ENCODE measurements at places on chromosomes 4 and X. TPM values are rescaled to one million over a fixed set of nuclear protein-coding genes. Genes with fewer than 3 reads are reported as not detected.

GRCh38 chr4:184104419-184105101 lies 113.1 kb downstream of the ENPP6 start:
- no peaks in the 10 kb centered on the region for H3K27me3 ChIP-seq
- no peak for DNase-seq
- H3K4me1 ChIP-seq, result peaks cover 9% of the 10 kb centered on the region
- H3K27ac ChIP-seq, result no peak overlapping the region

Gene RGS12
- 60.4 TPM for total RNA-seq

DNA sequence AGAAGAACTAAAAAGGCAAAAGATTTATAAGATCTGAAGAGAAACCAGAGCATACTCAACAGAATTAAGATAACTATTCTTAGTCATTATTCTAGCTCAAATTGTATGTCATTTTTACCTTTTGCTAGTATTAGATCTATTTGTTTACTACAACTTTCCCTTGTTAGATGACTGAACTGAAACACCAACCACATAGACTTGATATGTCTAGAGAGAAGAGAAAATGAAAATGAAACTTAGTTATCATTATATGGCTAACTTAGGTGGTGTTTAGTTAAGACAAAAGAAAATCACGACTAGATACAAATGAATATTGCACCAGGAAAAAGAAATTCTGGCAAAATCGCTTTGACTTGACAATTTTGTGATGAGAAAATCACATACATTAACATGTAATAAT lies 690.8 kb downstream of the PCDH18 start:
- DNase-seq, result no peak
- no peaks in the 10 kb centered on the region for H3K4me1 ChIP-seq
- peaks cover 3% of the 10 kb centered on the region for H3K36me3 ChIP-seq
- H3K4me3 ChIP-seq, result no peak overlapping the region
- H3K27me3 ChIP-seq, result no peaks in the 10 kb centered on the region
- no peak overlapping the region for H3K27ac ChIP-seq

Gene FAM193A
- total RNA-seq, result 45.8 TPM

DNA sequence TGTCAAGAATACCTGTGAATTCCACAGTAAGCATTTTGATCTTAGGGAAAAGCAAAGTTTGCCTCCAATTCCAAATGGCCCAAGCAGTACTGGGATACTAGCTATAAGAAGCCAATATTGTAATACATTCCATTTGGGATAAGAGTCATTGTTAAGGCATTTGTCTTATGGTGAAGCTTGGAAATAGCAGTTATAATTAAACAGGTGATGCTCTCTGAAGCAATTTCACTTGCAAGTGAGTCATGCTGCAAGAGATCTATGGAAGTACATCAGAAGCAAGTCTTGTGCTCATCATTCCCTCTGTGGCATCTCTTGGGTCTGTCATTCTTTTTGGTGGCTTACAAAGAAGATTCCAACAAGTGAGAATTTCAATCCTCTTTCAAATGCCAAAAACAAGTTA lies 386.4 kb upstream of the RPS6KA3 start:
- no peaks in the 10 kb centered on the region for H3K36me3 ChIP-seq
- H3K27me3 ChIP-seq, result no peaks in the 10 kb centered on the region
- H3K4me3 ChIP-seq, result no peak overlapping the region

- DNase-seq, result no peak
- no peak overlapping the region for H3K27ac ChIP-seq
- no peaks in the 10 kb centered on the region for H3K36me3 ChIP-seq
- peak overlapping the region; percentile 91 for H3K4me3 ChIP-seq
- H3K27me3 ChIP-seq, result peaks cover 48% of the 10 kb centered on the region
- H3K4me1 ChIP-seq, result peaks cover 45% of the 10 kb centered on the region
Measured at GRCh38 chrX:40094041-40094899, 3.5 kb downstream of the BCOR start.

Gene UBE2D3
- 312 TPM for total RNA-seq

Gene CXCR3
- total RNA-seq, result not detected

Gene ARMCX2
- 85.6 TPM for total RNA-seq

Gene ADH1B
- not detected for total RNA-seq

Gene F8A2
- not detected for total RNA-seq

Gene ZCCHC18
- 9.3 TPM for total RNA-seq

- no peak for DNase-seq
- no peak overlapping the region for H3K4me3 ChIP-seq
- peaks cover 51% of the 10 kb centered on the region for H3K4me1 ChIP-seq
- no peaks in the 10 kb centered on the region for H3K27me3 ChIP-seq
- no peaks in the 10 kb centered on the region for H3K36me3 ChIP-seq
- H3K27ac ChIP-seq, result no peak overlapping the region
Measured at GRCh38 chr4:3365326-3365725, 72.5 kb downstream of the RGS12 start.
